ENCODE measurements at places on chromosomes 3 and 15.

DNA sequence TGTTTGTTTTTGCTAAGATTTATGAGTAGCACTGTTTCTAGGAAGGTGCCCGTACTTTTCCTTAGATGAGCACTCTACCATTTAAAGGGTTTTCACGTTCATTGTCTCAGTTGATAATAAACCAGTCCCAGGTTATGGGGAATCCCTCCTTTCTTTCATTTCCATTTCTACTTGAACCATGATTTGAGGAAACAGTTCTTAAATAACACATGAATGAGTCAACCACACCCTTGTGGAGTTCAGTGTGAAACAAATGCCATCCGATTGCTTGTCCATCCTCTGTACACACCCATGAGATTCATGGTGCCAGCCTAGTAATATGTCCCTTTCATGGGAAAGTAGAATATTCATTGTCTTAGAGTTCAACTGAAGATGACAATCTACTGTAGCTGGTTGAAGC is 23.1 kb downstream of the CMTM8 start:
- DNase-seq, result no peak

GRCh38 chr3:88773766-88774165 is 333.7 kb upstream of the EPHA3 start:
- DNase-seq, result no peak

DNA sequence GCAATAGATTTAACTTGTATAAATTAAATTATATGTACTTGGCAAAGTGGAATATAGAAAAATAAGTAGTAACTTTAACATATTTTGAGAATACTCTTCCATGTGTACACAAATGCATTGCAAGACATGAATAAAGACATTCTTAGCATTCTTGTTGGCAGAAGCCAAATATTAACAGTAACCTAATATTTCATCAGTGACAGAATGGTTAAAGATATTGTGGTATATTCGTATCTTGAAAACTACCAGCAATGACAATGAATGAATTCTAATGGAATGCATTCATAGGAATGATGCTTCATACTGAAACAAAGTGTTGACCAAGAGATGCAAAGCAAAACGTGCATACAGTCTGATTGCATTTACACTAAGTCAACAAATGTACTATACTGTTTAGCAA is 524.7 kb downstream of the GRM7 start:
- no peak for DNase-seq

DNA sequence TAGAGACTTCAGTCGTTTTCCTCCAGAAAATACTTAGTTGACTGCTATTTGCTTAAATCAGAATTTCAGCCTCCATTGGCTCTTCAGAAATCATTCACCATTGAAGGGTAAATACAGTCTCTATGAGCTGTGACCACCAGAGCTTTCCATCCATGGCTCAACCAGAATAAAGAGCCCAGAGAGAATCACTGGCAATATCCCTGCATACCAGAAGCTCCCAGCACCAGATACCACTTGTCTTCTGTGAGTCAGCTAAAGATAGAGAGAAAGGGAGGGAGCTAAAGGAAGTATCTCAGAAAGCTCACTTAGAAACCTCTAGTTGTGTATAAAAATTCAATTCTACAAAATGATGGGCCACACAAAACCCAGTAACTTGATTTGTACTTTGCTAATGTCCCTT is 115.2 kb upstream of the TMCO5A start:
- DNase-seq, result peak; percentile 7

- no peak for DNase-seq
Observed at GRCh38 chr15:36682101-36682500, 102.7 kb downstream of the CDIN1 start.

DNA sequence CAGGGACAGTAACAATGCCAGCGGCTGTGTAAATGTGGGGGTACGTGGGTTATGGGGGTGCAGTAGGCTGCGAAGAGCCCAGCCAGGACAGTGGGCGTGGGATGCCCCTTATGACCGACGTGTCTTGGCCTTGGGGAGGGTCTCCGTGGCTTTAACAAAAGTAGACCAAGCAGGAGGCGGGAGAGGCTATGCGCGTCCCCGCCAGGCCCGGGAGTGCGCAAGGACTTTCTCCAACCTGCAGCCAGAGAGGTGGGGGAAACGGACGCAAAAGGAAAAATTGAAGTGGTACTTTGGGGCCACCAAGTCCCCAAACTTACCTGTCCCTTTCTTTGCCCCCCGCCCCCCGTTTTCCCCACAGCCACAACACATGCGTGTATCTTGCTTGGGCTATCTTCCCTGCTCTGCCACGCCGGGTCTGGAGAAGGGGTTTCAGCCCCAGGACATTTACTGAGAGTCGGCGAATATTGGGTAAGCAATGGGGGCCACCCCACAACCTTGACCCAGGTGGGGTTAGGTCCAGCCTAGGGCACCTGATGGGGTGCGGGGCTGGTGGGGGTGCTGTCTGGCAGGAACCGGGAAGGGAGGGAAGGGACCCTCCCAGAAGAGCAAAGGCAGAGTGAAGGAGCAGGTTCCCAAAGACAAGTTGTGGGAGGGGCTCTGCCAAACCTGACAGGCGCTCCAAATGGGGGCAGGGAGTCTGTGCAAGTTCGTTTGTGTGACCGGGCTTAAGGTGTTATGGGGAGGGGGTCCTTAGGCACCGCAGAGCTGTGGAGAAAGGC is 652 bp downstream of the ISLR2 start:
- DNase-seq, result no peak

DNA sequence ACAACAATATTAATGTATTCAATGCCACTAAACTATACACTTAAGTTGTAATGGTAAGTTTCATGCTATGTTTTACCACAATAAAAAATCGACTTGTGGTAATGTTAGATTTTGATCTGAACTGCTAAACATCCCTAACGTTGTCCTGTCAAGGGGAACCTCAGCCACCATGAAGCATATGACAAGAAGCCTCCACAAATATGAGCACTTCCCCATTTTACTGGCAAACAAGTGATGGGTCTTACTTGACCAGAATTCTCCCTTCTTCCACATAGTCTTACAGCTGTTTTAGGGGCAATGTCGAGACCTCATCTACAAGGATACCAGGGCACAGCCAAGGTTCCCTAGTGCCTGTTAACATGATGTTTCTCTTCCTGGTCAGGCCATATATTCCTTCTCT is 124.2 kb upstream of the ABI3BP start:
- DNase-seq, result no peak

GRCh38 chr15:75416584-75416983 is 34.9 kb downstream of the SIN3A start:
- no peak for DNase-seq

DNA sequence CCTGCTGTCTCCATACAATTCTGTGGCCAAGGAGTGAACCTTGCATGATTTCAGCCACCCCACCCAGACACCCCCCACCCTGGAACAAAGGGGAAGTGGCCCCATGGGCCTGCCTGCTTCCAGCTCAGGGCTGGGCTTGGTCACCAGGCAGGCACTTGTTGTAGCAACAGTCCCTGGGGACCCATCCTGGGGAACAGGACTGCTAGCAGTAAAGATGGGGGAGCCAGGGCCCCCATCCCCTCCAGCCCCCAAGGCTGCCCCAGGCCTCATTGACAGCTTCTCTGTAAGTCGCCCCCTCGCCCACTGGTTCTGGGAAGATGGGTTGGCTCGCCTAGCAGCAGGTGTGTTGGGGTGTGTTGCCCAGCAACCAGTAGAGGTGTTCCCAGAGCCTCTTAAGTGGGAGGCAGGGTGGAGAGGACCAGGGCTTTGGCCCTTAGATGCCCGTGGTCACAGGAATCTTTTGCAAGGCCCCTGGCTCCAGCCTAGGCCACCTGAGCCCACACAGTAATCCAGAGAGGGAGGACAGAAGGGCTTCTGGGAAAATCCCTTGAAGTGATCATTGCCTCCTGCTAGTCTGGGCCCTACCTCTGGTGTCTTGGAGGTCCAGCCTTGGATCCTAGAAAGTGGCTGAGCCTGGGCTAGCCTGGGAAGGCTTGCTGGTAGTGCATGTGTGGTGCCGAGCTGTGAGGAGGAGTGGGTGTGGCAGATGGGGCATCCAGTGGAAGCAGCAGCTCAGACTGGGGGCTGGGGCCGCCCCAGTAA is 48.9 kb downstream of the CYP11A1 start:
- DNase-seq, result no peak

GRCh38 chr3:113096188-113096892 is 105.6 kb downstream of the GTPBP8 start:
- DNase-seq, result no peak

DNA sequence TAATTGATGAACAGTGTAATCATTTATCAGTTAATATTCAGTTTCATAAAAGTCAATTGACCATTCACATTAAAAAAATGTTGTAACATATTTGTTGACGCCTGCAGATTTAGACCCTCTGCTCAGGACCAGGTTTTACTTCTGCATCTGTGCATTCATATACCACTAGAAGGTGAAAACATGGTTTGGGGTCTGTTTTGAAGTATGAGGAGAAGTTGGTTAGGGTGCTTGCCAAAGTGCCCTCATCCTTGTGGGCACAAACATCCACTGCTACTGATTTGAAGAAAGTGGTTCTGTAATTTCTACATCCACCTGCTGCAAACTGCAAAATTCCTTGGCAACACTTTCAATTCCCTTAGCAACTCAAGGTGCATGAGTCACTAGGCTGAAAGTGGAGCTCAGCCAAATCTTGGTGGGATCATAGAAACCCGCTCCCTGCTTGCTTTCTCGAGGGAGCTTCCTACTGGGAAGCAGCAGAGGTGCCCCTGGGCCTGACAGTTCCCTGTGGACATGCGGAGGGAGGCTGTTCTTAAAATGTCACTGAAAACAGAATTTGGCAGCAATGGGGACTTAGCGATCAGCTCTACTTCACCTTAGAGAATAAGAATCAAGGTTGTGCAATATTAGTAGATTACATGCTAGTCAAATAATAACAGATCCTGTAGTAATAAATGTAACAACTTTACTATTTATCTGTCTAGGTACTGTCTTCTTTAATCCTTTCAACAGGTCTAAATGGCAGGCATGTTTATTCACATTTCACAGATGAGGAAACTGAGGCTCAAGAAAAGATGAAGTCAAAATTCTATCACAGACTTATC is 301.0 kb upstream of the TBL1XR1 start:
- DNase-seq, result no peak

GRCh38 chr3:116607205-116607604 is 102.4 kb upstream of the TUSC7 start:
- DNase-seq, result no peak

DNA sequence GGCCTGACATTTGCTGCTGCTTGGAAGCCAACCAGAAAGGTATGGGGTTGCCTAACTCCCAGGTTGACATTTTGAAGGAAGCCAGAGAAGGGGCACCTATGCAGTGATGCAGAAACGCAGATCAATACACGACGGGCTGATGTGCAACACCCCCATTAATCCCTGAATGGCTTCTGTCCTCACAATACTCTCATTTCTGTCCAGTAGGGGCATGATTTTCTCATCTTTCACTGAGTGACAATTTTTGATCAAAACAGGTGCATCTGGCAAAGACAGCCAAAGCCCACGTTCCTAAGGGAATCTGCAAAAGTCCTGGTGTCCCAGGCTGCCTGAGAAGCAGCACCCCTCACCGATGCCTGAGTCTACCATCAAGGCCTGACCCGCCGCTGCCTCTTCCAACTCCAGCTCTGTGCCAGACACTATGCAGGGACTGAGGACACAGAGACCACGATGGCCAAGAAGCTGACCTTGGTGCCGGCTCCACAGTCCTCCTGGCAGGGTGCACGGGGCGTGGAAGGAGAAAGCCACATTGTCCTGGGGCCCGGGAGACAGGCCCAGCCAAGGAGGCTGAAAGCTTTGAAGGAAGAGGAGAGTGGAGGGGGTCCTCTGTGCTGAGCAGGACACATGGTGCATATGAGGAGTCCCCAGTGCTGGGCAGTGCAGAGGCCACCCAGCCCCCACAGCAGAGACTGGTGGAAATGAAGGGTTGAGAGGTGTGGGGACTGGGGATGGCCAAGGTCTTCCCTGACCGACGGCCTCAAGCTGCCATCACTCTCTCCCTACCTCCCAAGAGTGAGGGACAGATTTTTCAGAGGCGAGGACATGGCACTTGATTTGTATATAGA is 159.6 kb downstream of the NUP210 start:
- no peak for DNase-seq

- peak; percentile 87 for DNase-seq
Observed at GRCh38 chr3:177589911-177590381, 392.7 kb upstream of the TBL1XR1 start.

GRCh38 chr3:173340626-173341025 is 56.9 kb upstream of the NLGN1 start:
- no peak for DNase-seq

GRCh38 chr3:79521221-79521848 is 246.5 kb downstream of the ROBO1 start:
- DNase-seq, result no peak

- DNase-seq, result peak; percentile 30
Observed at GRCh38 chr3:17632401-17633100, 109.9 kb downstream of the TBC1D5 start.

- DNase-seq, result no peak
Observed at GRCh38 chr15:89823836-89824606, 9.4 kb upstream of the ANPEP start.

GRCh38 chr15:70376031-70376928 is 278.6 kb upstream of the TLE3 start:
- no peak for DNase-seq

DNA sequence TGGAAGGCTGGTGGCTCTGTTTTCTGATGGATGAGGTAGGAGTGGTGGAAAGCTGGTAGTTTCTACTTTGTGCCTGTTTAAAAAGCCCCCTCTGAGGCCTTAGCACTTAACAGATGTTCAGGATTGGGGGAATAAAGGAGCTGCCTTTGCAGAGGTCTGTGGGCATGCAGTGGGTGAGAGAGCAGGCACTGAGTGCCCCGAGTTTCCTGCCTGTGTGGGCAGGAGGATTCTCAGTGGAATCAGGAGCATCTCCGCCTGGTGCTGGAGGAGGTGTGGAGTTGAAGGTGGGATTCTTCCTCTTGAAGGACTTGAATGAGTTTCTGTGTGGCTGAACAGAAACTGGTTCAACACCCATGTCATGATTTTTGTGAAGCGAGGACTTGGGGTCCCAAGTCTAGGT is 74.3 kb downstream of the IGF1R start:
- DNase-seq, result no peak

DNA sequence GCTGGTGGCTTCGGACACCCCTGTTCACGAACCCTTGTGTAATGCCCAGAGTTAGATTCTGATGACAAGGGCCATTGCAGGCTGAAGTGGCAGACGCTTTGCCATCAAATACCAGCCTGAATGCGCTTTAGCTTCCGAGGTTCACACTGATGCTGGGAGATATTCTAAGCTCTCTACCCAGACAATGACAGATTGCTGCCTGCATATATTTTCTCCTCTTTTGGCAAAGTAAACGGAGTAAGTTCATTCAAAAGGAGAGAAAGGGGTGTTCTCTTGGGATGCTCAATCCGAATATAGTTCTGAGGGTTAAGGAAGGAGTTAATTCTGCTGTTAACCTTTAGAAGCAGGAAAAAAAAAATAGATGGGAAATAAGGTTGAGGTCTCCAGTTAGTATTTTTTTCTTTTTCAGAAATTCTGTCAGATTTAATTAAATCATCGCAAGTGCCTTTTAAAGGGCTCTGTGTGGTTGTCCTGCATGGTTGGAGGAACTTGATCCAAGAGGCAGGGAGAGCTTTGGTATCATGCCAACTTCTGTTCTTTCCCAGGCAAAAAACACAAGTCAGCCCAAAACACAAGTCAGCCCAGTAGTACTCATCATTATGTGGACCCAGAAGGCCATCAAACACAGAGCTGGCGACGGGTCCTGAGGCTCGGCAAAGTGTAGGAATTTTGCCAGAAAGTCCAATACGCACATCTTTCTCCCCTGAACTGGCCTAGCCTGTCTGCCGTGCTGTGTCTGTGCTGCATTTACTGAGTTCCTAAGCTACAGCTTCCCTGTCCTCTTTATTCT is 70.9 kb upstream of the ST8SIA2 start:
- DNase-seq, result no peak

GRCh38 chr3:57068437-57069089 is 8.1 kb downstream of the SPATA12 start:
- DNase-seq, result peak; percentile 87

GRCh38 chr3:154684021-154684420 is 254.0 kb upstream of the GPR149 start:
- DNase-seq, result no peak
